GM20000 (cell line): ENCODE measurements at places on chromosomes 2 and 18.

GRCh38 chr2:206086716-206087350 lies 859 bp upstream of the INO80D start:
- DNase-seq: no peak

- DNase-seq: peak; percentile 72
Observed at GRCh38 chr2:54455563-54456361, at the start of gene SPTBN1. Gene SPTBN1, plus strand, starts transcription at chr2:54456327. Its CDS starts 70,092 bp downstream, at chr2:54526419.

GRCh38 chr2:52897511-52898044 lies 870.0 kb upstream of the CHAC2 start:
- no peak for DNase-seq

- DNase-seq: no peak
Observed at GRCh38 chr18:3511980-3512379, 62.0 kb downstream of the TGIF1 start.

- no peak for DNase-seq
Observed at GRCh38 chr2:207258263-207258991, 92.7 kb upstream of the KLF7 start.

- DNase-seq: no peak
Observed at GRCh38 chr2:62597323-62597722, 91.3 kb upstream of the TMEM17 start.

- no peak for DNase-seq
Observed at GRCh38 chr2:215059724-215060123, 78.7 kb downstream of the ABCA12 start.

DNA sequence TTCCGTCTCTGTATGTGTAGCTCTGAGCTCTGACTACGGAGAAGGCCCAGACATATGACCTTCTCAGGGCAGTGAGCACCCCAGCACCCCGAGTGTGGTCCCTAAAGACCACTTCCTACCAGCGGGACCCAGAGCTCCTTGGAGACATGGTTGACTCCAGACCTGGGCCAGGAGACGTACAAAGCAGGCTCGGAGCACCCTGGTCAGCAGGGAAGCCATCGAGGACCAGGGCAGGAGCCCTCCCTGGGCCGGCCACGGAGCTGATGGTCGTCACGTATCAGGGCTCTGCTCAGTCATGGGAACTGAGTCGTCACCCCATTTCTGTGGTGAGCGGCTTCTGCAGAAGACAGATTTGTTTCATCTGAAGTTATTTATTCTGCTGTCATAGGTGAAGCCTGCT lies 12.8 kb upstream of the NEU4 start:
- DNase-seq: no peak

DNA sequence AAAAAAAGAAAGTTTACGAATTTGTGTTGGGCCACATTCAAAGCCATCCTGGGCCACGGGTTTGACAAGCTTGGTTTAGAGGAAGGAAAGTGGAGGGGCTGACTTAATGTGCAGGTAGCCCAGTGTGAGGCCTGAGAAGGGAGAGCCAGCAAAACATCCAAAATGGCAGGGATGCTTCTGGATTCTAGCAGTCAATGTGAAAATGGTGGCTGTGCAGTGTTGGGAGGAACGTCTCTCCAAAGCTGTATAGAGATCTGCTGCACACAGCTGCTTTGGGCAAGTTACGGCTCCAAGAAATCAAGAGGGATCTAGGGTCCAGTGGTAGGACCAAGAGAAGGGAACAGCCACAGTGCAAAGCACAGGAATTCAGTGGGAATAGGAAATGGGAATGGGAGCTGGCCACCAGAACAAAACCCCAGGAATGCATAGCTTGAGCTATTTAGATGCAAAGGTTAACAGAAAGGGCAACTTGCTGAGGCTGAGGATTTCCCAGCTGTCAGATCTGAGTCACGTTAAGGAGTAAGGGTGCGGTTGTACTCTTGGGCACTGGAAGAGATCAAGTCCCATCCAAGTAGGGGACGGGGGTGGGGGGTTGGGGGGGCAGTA lies 70.6 kb downstream of the B3GNT2 start:
- no peak for DNase-seq

DNA sequence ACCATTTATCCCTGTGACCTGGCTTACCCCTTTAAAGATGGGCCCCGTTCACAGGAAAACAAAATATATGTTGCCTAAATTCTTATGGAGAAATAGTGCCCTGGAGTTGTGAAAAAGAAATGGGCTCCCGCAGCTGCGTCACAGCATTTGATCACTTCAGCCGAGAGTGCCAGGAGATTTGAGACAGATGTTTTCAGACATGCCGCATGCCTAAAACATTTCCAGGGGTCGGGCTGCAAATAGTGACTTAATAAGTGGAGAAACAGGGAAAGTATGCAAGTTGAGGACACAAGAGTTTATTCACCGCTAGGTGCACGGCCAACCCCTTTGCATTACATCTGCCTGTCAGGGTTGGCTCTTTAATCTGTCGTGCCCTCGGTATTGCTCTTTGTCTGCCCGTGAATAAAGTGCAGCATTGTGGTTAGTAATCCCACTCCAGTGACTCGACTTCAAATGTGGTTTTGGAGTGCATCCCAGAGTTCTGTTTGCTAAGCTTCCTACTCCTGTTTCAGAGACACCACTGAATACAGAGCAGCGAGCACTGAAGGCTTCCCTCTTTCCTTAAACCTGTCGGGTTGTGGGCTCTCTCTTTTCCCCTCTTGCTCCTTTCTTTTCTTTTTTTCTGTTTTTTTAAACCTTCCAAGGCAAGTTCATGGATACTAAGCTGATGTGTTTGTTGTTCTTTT lies 187.5 kb downstream of the LTBP1 start:
- DNase-seq: no peak

GRCh38 chr2:150542172-150542571 lies 54.7 kb upstream of the RND3 start:
- DNase-seq: no peak

DNA sequence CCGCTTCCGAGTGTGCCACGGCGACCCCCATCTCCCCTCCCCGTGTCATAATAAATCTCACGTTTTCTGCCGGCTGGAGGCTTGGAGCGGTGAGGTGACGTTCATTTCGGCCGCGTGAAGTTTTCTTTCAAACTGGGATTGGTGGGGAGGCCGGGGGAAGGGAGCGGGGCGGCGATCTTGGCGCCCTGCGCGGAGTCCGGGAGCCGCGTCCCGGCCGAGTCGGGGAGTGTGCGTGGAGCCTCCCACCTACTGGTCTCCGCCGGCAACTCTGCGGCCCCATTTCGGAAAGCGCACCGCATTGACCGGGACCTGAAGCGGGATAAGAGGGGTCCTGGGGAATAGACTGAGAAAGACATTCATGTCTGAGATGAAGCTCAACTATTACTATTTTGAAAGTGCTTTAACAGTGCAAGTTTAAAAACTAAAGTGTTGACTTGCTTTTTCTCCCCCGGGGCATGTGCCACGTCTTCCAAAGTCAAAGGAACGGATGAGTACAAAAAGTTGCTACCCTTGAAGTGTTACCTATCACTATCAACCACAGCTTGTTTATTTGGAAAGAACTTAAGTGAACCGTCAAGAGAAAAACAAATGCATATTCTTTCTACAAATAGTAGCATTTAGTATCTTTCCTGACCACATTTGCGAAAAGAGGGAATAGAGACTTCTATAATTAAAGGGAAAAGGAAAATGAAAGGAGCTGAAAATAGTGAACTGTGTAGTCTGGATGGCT lies 818 bp upstream of the IKZF2 start:
- no peak for DNase-seq

- DNase-seq: peak; percentile 58
Observed at GRCh38 chr18:58562999-58563667, 65.8 kb downstream of the ALPK2 start.

DNA sequence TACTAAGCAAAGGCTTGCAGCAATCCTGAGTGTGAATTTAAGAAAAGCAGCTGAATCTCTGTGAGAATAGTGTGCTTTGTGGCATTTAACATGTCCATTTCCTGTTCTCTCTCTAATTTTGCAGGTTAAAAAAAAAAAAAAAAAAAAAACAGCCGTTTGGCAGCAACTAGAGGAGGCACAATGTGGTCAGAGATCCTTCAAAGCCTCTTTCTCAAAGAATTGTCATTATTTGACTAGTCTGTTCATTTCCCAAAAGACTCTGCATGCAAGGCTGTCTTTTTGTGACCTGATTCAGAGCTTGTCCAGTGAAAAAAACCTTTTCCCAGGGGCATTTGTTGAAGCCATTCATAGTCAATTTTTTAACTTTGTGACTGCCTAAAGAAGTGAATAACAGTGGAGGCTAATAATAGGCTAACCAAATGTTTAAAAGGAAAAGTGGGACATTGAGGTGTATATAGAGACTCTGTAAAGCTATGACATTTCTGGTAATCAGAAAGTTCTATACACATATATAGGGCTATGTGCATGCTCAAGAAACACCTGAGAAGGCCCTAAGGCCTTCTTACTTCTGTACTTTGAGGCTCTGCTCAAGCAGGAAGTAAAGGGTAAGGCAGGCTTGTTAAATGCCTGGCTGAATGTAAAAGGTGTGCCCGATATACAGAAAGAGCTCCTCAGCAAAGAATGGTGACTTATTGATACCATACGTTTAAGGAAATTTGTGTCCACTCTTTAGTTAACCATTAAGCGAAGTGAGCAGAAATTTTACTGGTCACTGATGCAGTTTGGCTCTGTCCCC lies 289.6 kb upstream of the RAB6C start:
- DNase-seq: no peak

DNA sequence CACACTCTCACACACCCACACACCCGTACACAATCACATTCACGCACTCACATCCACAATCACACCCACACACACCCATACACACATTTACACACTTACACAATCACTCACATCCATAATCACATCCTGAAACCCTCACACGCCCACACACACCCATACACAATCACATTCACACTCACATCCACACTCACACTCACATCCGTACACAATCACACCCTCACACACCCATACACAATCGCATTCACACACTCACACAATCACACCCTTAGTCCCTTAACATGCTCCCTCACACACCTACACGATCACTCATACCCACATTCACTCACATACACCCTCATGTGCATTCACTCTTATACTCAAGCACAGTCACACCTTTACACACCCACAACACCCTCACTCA lies 105.8 kb downstream of the ITGB1BP1 start:
- no peak for DNase-seq

DNA sequence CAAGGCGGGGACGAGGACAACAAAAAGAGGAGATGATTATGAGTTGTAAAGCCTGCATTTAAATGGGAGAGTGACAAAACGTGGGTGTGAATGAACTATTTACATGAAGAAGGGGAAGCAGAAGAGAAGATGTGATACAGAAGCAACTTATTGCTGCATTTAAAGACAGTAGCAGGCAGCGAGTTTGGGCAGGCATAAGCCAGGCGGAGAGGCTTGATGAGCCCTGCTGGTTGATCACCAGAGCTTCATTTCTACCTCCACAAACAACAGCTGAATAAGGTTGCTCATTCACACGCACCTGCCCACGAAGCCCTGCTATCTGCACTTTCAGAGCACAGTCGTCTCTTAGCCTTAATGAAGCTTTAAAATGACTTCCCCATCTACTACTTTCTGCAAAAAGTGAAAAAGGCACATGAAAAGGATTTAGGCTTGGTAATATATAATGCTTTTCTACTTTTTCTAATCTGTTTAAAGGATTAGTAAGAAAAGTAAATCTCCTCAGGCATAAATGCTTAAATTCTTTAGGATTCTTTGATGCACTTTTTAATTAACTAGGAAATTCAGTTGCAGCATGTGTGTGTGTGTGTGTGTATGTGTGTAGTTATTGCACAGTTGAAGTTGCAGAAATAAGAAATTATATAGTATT lies 3.1 kb downstream of the SLC38A11 start:
- DNase-seq: no peak

DNA sequence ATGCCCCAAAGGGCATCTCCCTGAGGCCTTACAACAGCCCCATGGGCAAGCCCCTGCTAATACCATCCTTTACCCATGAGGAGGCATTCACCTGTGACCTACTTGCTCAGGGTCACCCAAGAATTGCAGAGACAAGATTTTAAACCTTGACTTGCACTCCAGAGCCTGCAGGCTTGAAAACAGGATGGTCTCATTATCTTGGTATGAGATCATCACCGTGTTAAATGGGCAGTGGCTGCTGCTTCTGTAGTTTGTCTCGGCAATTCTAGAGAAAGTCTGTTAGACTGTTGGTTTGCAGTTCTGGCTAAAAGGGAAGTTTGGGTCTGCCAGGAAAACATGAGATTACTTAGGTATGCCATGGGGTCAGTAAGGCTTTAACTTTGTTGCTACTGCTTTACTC lies 698.9 kb downstream of the GALR1 start:
- no peak for DNase-seq
